ENCODE measurements at places on chromosomes 16 and 17. TPM values are rescaled to one million over a fixed set of nuclear protein-coding genes. Genes with fewer than 3 reads are reported as not detected.

GRCh38 chr16:17850581-17851250 is 380.0 kb upstream of the XYLT1 start:
- DNase-seq = no peak

DNA sequence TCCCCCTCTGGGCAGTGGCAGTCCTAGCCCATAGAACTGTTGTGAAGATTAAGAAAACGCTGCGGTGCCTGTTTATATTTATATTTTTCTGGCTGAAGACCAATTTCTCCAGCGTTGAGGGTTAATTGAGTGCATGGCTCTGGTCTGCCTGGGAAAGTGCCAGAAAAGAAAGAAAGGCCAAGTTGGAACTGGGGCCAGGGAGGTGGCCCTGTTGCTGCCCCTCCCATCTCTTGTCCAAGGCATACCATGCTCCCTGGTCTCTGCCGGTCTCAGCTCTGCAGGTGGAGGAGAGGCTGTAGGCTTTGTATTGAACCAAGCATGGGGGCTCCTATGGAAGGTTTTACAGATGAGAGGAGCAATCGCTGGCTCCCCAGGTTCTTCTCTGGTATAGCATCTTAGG is 124.7 kb downstream of the MGAT5B start:
- no peak for DNase-seq

- DNase-seq = no peak
These were observed 3.5 kb upstream of the LASP1NB start for GRCh38 chr17:38921756-38922411.

DNA sequence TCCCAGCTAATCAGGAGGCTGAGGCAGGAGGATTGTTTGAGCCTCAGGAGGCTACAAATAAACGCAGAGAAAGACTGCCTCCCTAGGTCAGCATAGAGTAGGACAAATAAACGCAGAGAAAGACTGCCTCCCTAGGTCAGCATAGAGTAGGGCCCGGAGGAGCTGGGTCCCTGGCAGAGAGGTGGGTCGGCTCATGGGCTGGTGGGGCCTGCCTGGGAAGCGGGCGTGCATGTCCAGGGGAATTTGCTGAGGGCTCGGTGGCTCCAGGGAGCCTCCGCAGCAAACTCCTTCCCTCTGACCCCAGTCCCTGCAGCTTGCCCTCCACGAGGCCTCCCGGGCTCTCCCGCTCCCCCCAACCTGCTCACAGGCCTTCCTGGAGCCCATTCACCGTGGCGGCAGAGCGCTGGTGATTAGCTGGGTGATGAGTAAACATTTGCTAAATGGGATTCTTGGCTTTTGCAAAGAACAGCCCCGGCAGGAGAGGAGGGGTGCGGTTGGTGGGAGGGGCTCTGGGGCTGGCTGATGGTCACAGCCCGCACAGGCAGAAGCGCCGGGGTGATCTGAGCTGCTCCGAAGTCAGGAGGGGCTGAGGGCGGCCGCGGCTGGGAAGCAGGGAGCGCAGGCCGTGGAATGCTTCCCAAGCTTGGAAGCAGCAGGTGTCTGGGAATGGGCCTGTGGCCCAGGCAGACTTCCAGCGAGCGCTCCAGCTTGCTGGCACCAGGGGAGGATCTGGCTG is 93.1 kb downstream of the RTN4RL1 start:
- no peak for DNase-seq

Gene RPL19
- 1,791 TPM for polyA plus RNA-seq

DNA sequence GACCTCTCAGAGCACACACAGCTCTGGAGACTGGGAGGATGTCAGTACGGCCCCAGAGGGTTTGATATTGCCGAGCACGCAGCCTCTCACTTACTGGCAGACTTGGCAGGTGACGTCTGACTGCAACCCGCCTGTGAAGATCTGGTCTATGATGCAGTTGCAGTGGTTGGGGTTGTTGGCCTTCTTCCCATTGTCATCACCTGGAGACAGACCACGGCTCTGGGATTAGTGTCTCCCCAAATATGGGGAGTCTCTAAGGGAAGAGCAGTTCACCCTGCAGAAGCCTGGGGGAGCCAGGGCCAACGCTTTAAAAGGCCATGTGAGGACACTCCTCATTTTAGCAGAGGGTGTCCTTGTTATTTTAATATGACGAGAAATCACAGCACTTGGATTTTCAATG is 30.1 kb downstream of the USP22 start:
- DNase-seq = no peak

- peak; percentile 41 for DNase-seq
These were observed 2.8 kb downstream of the WNK4 start for GRCh38 chr17:42783062-42783790.

DNA sequence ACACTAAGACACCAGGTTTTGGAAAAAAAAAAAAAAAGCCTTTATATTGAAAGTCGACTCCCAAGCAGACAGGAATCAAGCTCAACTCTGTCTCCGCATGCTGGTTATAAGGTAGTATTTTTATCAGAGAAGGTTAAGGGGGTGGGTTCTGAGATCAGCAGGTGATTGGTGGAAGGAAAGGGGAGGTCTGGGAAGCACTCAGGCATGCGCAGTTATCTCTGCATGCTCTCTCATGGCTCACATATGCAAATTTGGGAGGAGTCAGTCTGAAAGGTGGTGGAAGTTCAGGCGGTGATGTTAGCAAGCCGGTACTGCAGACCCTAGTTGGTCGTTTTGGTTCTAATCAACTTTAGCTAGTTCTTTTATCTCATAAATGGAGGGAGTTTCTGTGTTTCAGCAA is 357.6 kb upstream of the C16orf82 start:
- DNase-seq = no peak

DNA sequence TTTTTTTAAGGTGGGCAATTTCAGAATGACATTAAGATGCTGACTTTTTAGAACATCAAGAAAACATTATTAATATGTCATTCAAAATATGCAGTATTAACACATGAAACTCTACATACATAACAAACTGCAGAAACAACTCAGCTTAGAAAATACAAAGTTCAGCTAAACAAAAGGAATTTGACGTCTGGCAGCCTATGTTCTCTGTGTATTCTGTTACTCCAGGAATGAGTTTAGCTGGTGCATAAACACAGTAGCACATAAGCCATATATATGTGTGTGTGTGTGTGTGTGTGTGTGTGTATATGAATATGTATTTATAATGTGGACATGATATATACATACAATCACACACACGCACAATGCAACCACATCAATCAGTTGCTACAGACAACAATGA is 413.5 kb upstream of the PSMD7 start:
- no peak for DNase-seq

All from AG04450 (cell line).